Activated T-helper 1 cell treated with anti-CD3 and anti-CD28 coated beads, Interleukin-2, amount 50 U/mL, for 16 hours (primary cell): ENCODE measurements at places on chromosomes 11 and 22.

DNA sequence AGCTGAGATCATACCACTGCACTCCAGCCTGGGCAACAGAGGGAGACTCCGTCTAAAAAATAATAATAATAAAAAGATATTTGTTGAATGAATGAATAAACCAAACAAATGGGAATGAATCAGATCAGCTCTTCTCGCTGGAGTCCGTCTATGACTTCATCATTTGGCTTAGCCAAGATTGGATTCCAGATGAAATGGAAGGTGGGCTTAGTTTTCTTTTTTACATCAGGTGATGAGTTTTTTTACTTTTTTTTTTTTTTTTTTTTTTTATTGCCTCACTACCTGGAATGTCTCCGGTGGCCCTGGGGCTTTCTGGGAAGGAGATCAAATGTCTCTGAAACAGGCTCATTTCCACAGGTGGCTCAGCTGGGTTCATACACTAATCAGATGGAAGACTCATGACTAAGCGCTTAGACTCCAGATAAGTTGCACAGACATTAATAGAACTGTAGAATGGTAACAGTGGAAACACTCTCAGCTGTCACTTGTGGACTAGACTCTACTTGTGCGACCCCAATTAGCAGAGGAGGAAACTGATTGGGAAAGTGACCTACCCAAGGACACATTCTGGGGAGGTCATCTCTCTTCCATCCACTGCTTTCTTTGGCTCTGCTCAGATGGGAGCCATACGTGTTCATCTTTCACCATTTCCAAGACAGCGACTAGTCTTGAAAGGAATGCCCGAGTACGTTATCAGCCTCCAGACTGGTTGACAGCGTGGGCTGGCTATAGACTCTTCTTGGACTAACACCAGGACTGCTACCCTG, 20.5 kb upstream of the RBFOX2 start:
- DNase-seq: no peak

GRCh38 chr11:67345920-67346819, 7.2 kb downstream of the POLD4 start:
- no peak for DNase-seq

- DNase-seq: no peak
Observed at GRCh38 chr22:41499624-41500280, 30.8 kb downstream of the ACO2 start.

GRCh38 chr11:61306221-61306620, 11.1 kb upstream of the VWCE start:
- no peak for DNase-seq

GRCh38 chr11:16603890-16604793, 134.3 kb upstream of the C11orf58 start:
- DNase-seq: no peak

DNA sequence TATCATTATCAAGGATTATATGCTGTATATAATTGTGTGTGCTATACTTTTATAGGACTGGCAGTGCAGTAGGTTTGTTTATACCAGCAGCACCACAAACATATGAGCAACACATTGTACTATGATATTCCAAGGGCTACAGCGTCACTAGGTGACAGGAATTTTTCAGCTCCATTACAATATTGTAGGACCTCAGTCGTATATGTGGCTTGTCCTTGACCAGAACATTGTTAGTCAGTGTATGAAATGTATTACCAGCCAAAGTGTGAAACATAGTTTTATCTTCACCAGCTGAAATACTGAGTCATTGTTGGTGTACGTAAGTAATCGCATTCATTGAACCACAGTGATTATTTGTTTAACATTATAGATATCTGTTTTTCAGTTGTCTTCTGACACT, 20.4 kb downstream of the JHY start:
- no peak for DNase-seq

DNA sequence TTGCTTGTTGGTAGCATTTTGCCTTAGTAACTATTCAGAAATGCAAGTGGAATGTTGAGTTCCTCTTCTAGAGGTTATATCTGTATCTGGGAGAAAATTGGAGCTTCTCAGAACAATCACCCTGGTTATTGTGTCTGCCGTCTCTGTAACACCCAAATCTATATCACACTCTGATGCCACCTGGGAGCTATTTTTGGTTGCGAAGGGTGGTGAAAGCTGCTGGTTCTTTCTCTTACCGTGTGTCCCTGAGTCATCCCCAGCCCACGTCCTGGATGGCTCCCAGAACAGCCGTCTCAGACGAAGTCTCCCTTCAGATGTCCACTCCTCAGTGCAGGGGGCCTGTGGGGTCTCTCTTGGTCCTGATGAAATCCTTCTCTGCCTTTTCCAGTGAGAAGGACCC, 83.5 kb downstream of the C22orf31 start:
- no peak for DNase-seq

- DNase-seq: no peak
Observed at GRCh38 chr11:133946541-133947318, 10.0 kb downstream of the IGSF9B start.

- DNase-seq: no peak
Observed at GRCh38 chr22:29639096-29639495, 35.7 kb downstream of the NF2 start.

GRCh38 chr22:41919357-41920224, 4.7 kb upstream of the SHISA8 start:
- DNase-seq: no peak

DNA sequence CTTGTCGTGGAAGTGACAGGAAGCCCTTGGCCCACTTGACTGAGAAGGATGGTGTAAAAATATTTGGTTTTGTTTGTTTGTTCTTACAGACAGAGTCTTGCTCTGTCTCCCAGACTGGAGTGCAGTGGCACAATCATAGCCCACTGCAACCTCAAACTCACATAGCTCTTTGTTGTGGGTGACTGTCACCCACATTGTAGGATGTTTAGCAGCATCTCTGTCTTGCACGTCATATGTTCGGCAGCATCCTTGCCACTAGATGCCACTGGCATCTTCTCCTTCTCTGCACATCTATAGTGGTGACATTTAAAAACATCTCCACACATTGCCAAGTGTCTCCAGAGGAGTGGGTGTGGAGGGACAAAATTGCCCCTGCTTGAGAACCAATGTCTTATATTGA, 56.8 kb downstream of the PRR5L start:
- peak; percentile 30 for DNase-seq

DNA sequence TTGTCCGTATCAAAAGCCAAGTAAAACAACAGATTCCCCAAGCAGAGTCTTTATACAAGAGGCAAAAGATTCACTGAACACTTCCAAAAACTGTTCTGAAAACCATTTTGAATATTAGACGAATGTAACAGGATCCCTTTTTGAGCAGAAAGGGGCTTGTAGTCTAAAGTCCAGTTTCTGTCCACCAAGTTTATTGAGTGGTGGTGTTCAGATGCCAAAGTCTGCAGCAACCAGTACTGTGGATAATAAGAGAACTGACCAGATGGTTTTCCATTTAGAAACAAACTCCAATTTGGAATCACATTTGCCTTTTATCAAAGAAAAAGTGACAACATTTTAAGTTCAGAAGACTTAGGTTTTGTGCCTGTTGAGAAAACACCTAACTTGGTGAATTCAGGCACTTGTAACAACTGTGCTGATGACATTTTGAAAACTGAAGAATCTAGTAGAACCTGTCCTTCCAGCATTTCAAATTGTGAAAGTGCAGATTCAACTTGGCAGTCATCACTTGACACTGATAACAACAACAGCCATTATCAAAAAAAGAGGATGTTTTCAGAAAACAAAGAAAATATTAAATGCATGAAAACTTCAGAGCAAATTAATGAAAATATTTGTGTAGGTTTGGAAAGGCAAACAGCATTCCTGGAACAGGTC, 217.1 kb downstream of the CSNK2A3 start:
- DNase-seq: no peak

DNA sequence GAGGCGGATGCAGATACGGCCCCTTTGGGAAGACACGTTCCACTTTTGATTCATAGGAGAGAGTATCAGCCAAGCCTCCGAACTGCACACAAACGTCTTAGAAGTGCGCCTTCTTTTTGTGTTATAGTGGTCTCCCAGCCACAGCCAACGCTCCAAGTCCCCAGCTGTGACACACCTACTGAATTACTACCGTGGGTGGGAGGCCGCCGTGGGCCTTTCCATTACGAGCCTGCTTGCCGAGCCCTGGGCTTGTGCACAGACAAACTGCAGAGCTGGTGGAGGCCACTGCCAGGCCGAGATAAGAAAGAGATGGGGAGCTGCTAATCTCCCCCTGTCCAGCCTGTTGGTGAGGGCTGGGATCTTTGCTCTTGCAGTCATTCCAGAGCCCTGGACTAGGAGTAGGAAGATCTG, 761 bp downstream of the HMBS start:
- no peak for DNase-seq

DNA sequence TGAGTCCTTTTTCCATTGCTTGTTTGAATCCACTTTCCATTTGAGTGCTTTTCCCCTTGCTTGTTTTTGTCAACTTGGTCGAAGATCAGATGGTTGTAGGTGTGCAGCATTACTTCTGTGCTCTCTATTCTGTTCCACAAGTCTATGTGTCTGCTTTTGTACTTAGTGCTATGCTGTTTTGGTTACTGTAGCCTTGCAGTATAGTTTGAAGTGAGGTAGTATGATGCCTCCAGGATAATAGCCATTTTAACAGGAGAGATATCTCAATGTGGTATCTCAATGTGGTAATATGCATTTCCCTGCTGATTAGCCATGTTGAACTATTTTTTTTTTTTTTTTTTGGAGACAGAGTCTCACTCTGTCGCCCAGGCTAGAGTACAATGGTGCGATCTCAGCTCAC, 16.7 kb downstream of the ACRV1 start:
- no peak for DNase-seq

DNA sequence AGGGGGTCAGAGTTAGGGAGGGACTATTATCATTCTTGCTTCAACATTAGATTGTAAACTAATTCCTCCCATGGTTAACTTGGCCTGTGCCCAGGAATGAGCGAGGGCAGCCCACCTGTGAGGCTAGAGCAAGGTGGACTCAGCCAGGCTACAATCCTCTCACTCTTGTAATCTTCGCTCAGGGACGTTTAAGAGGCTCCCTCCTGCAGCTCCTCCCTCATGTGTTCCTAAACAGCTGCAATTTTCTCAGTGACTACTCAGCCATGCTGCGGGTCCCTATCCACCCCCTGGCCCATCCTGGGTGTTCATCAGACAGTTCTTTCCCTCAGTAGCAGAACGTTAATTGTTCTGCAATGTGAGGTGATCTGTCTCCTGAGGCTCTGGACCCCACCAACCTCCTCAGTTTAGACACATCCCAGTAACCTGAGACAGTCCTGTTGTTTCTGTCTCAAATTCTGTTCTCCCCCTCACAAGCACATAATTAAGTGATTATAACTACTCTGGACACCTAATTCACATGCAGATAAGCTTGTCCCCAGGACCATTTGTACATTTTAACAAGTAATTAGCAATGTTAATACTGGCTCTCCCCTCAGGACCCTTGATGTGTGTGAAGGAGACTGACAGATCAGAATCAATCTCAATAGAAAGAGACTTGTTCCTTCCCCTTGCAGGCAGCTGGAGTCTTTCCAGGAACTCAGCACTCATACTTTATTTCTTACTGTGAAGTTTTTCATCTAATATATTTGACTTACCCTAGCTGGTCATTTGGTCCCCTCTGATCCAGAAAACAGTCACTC, 337.2 kb upstream of the B3GAT1 start:
- no peak for DNase-seq

DNA sequence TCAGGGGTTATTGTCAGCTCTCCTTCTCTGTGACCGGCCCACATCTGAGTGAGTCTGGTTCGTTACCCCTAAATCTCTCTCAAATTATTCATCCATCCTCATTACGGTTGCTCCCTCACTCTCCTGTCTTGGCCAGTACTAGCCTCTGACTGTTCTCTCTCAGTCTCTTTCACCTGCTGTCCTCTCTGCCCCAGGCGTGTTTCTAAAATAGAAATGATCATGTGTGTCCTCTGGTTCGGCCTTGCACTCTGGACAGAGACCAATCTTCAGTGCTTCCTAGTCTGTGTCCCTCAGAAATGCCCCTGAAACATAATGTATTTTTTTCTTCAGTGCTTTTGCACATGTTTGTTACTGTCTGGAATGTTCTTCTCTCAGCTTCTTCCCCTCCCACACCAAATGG, 4.9 kb downstream of the PSMD13 start:
- DNase-seq: no peak

DNA sequence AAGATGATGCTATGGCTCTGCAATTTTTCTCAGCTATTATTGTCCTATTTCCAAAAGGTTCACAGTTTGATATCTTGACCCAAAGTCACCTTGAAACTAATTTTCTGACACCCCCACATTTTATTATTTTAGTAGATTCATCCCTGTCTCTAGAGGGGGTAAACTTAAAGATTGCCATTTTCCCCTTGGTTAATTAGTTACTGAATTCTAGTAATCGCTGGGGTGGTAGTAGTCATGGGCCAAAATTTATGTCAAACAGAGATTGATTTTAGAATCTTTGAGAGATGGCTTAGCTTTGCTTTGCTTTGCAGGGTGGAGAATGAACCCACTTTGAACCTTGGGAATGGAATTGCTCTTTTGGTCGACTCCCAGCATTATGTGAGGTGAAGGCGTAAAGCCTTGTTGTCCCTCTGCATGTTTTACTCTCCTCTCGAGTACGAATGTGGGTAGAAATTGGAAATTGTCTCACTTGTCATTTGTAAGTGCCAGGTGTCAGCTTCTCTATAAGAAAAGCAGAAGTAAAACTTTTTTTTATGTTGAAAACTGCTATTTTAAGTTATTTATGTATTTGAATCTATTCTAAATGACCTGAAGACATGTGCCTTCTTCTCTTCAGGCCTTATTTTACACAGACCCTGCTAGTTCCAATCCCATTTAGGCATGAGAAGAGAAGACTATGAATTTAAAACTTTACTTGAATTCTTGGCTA, 42.4 kb upstream of the RCE1 start:
- no peak for DNase-seq

DNA sequence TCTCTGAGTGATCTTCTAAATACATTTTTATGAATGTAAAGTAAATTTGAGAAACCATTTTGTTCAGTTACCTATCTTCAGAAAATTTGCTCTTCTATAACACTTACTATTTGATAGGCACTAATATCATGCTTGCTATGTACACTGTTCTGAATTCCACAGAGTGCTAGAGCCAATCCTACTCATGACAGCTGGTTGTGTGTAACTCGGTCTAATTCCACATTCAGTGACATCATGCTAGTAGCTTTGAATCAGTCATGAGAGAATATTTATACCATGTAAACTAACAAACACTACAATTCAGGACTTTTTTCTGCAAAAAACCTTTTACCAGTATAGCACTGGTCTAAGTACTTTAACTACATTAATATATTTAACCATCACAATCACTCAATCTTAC, 902.9 kb downstream of the DLG2 start:
- DNase-seq: no peak

- DNase-seq: no peak
Observed at GRCh38 chr11:45169310-45170072, 23.1 kb downstream of the PRDM11 start.

DNA sequence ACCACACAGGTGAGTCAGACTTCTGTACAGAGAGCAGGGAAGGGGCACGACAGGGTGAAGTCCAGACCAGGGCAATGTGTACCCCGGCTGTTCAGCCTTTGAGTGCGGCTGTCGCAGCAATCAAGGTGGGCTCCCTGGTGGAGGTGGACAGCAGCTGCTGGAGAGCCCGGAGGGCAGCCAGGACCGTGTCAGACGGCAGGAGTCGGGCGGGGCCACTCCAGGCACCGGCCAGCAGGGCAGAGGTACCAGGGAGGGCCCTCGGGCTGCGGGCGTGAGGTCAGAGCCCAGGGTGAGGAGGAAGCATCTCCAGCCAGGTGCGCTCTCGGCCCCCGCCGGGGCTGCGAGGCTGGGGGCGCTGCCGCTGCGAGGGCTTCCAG, 802 bp upstream of the PIM3 start:
- DNase-seq: no peak
